BJ (cell line): ENCODE measurements at places on chromosomes 12 and 14.

- no peak for DNase-seq
These were observed 10.3 kb downstream of the EXOC3L4 start for GRCh38 chr14:103104654-103105452.

- no peak for DNase-seq
These were observed 27.7 kb upstream of the BLTP3B start for GRCh38 chr12:100170313-100170858.

GRCh38 chr14:62468946-62469345, 576.3 kb downstream of the KCNH5 start:
- no peak for DNase-seq

DNA sequence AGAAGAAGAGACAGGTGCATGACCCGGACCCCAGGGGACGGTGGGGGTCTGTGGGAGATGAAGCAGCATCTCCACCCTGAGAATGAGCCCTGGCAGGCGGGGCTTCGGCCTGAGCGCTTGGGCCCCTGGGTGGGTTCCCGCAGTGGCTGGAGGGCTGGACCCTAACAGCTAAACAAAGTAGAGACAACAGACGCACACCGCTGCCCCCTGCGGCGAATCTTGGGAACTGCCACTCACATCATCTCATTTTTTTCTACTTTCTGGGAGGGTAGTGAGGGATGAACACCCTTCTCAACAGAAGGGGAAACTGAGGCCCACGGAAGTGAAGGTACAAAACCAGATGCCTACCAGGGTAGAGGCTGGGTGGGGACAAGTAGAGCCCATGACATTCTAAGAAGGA, 104.7 kb downstream of the RFLNA start:
- DNase-seq = no peak

- no peak for DNase-seq
These were observed 154.3 kb upstream of the CCND2 start for GRCh38 chr12:4119157-4119761.

DNA sequence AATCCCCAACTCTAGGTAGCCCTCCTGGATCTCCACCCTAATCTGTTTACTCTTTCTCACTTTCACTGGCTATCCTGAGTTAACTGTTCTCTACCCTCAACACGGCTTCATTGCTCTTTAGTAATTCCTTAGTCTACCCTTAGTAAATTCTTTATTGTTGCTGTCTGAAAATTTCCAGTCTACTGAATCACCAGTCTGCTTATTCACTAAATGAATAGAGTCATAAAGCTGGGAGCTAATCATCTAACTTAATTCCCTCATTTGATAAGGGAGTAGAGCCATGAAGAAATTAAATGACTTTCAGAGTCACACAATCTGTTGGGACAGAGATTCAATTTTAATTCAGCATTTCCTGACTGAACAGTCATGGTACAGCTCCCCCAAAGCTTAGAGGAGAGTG, 36.5 kb downstream of the YEATS4 start:
- no peak for DNase-seq
